ENCODE measurements at places on chromosomes 1 and 21.

GRCh38 chr1:177209357-177209756 lies 38.6 kb downstream of the BRINP2 start:
- DNase-seq = no peak

- DNase-seq = no peak
Measured at GRCh38 chr1:168324745-168325425, 44.2 kb downstream of the TBX19 start.

DNA sequence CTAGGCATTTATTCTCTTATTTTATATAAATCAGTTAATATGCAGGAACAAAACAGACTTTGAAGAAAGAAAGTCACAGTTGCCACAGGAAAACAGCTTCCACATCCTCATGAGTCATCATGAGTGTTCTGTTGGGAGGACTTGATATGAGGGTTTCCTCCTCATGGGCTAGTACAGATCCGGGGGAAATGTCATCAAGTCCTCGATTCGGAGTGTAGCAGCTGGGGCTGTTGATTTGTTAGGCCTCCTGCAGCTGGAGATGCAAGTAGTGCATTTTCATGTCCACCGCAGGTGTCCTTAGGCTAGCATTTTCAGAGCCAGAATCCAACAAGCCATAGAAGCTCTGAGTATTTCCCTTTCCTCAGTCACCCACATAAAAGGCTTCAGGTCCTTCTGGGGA lies 36.7 kb downstream of the ADAM30 start:
- DNase-seq = no peak

DNA sequence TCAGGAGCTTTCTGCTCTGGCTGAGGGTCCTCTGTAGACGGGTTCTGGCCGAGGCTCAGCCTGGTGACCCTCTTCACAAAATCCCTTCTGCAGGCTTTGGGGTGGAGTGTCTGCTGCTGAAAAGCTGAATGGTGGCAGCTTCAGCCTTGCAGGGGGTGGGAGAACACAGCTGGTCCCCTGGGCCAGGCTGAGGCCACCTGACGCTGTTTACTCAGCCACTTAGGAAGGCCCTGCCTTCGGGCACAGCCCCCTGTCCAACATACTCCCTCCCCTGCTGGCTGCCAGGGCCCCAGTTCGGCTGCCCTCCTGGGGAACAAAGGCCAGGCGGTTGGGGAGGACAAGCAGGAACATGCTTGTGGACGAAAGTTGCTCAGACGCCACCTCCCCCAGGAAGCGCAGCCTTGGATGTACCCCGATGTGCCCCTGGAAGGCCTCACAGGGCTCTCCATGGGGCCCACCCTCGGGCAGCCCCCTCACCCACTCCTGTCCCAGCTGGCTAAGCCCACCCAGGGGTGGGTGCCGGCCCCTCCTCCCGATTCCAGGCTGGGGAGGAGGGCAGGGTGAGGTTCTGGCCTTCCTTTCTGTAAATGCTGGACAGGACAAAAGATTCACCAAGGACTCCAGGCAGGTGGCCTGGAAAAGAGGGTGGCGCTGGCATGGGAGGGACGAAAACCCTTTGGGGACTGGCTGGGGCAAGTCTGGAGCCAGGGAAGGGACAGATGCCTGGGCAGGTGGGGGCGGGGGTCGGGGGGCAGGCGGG lies at the start of gene ANKRD65:
TSS of gene ANKRD65 (minus strand) at position 130 of the 760 bp plus-strand sequence. CDS start 271 bp downstream, outside the sequence.
- no peak for DNase-seq

GRCh38 chr1:37998913-37999429 lies 6.3 kb downstream of the FHL3 start:
- DNase-seq = no peak

- DNase-seq = no peak
Measured at GRCh38 chr21:35359076-35359475, 310.0 kb upstream of the RUNX1 start.

- DNase-seq = no peak
Measured at GRCh38 chr1:74005533-74005932, 192.4 kb downstream of the LRRIQ3 start.

- no peak for DNase-seq
Measured at GRCh38 chr1:197666769-197667285, 108.5 kb downstream of the DENND1B start.

DNA sequence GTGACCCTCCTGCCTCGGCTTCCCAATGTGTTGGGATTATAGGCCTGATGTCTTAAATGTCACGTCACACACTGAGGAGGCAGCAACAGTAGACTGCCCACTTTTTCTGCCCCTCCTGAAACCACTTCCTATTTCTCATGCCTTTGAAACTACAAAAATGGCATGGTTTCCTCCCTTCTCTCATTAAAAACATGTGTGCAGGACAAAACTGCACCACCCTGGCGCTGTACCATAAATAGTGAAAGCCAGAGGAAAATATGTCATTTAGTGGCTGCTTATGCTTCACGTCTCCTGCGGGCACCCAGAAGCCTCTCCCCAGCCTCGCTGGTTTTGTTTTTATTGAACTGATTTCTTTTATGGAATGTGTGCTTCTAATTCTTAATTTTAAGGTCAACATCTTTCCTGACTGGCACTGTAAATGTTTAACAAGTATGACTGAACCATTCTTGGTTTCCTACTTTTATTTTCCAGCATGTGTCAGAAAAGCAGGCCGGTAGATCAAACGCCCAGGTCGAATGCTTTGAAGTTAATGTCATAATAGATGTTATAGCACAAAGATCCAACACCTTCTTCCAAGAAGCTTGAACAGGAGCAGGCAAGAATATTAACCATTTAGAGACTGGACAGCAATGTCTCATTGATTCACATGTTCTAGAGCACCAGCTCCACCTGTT lies 59.6 kb upstream of the C1orf87 start:
- no peak for DNase-seq

DNA sequence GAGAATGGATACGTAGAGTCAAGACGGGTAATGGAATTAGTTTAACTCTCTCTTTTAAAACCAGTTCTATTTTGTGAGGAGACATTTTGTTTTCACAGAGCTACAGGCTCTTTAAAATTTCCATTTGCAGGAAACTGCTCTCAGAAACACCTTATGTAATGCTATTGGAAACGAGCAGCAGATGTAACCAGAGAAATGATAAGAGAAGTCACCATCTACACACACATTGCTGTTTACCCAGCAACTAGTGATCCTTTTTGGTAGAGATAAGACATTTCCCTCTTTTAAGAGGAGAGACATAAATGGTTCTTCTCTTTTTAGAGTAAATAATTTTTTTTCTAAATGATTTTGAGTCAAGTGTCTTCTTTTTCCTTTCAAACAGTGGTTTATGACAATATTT lies 80.6 kb downstream of the KCTD3 start:
- no peak for DNase-seq

- DNase-seq = no peak
Measured at GRCh38 chr1:34532113-34532512, 222.7 kb upstream of the GJB5 start.

DNA sequence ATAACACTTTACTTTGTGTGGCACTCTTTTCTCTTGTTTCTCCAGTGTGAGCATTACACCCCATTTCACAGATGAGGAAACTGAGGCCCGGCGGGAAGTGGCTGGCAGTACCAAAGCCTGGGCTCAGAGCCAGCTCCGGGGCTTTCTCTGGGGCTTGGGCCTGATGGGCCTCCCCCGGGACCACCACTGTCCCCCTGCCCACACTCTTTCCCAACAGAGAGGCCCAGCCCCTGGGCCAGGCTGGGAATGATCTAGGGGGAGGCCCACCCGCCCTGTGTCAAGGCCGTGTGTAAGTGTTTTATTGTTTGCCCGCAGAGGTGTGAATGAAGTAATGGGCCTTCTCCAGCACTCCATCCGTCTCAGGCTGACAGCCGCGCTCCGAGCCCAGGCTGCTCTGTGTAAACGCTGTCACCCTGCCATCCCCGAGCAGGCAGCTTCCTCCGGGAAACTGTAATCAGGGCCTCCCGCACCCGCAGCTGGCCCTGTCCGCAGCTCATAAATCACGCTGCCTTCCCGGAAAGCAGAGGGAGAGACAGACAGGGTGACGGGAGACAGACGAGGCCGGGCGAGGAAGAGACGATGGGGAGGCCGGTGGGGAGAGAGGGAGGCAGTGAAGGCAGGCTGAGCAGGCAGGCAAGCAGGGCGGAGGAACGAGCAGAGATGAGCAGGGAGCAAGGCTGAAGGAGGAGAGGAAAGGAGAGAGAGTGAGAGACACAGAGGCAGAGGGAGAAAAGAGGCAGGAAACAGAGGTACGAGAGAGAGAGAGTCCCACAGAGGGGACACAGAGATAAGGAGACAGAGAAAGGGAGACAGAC lies 109.7 kb upstream of the ZBTB40 start:
- DNase-seq = no peak

DNA sequence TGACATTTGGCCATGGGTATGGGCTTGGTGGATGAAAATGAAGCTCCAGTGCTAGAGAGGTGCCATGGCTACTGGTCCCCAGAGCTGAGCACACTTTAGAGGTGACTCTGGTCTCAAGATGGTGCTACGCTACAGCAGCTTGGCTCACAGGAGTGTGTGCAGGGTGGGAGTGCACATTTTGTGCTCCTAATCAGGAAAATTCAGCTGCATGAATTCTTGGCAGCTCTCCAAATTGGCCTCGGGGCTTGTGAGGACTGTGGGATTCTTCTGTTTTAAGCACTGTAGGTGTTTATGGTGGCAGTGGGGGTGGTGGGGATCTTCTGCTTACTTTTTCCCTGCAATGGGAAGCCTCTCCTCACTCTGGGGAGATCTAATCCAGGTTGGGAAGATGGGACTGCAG lies 17.3 kb upstream of the TIPRL start:
- no peak for DNase-seq

DNA sequence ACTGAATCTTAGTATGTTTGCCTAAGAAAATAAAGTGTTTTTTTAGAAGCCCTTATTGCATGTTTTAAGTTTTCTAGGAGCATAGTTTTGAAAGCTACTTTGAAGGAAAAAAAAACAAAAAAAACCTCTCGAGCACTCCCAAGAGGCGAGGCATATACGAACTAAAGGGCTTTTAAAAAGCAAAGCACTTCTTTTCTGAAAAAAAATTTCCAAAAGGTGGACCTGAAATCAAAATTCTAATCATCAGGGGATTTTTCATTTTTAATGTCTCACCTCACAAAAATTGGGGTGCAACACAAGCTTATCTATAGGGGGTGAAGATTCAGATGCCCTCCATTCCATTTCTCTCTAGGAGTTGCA lies 594 bp downstream of the GLMN start:
- no peak for DNase-seq

- no peak for DNase-seq
Measured at GRCh38 chr1:201409440-201409839, 10.3 kb upstream of the LAD1 start.

- DNase-seq = no peak
Measured at GRCh38 chr21:45913886-45914285, 67.7 kb upstream of the COL6A1 start.

DNA sequence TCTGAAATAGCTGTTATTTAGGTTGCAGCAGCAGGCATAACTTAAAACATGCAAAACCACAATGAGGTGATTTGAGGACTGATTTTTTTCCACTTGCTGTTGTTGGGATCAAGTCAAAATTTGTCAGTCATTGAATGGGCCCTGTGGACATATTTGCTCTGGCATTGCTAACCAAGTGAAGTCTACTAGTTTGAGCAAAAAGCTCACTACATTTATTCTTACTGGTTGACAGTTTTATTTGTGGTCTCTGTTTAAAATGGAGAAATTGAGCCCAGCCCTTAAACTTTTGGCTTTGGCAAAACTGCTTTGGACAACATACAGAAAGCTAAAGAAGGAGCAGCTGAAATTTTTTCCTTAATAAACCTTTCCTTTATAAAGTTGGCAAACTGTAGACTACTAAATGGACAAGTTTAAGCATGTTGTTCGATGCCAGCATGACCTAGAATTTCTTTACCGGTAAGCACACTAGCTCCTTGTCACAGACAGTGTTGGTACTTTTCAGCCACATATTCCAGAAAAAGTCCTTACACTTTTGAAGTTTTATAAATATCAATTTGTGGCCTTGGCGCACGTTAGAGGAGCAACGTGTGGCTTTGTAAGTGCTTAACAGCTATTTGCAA lies 234.6 kb downstream of the USP25 start:
- no peak for DNase-seq

DNA sequence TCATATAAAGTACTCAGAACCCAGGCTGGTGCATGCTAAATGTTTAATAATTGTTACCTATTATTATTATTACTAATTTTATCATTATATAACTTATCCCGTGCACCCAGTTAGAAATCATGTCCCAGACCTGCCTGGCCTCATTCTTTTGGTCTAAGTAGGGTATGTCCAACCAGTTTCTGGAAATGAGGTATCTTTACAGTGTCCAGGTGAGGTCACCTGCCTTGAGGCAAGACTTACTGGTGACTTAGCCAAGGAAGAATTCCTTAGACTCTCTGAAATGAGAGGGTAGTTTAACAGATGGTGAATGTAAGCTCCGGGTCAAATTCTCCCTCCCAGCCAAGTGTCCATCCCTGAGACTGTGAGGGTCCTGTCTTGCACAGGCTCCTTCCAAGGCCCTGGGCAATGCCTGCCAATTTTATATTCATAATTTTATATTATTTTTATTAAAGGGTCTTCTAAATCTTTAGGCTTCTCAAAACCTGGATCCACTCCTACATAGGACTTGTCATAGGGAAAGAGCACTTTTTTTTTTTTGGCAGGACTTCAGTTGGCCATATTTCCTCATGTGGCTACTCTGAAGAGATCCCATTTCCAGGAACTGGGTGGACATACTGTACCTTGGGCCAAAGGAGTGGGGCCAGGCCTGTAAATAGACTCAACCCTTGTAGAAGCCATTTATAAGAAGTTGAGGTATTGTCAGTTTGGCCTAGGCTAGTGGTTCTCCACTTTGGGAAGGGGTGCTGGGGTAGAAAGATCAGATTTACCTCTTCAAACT lies 96.7 kb upstream of the KCNA3 start:
- no peak for DNase-seq

- no peak for DNase-seq
Measured at GRCh38 chr1:246609632-246610031, 43.4 kb downstream of the CNST start.

- no peak for DNase-seq
Measured at GRCh38 chr21:37531431-37531932, 164.9 kb downstream of the DYRK1A start.

DNA sequence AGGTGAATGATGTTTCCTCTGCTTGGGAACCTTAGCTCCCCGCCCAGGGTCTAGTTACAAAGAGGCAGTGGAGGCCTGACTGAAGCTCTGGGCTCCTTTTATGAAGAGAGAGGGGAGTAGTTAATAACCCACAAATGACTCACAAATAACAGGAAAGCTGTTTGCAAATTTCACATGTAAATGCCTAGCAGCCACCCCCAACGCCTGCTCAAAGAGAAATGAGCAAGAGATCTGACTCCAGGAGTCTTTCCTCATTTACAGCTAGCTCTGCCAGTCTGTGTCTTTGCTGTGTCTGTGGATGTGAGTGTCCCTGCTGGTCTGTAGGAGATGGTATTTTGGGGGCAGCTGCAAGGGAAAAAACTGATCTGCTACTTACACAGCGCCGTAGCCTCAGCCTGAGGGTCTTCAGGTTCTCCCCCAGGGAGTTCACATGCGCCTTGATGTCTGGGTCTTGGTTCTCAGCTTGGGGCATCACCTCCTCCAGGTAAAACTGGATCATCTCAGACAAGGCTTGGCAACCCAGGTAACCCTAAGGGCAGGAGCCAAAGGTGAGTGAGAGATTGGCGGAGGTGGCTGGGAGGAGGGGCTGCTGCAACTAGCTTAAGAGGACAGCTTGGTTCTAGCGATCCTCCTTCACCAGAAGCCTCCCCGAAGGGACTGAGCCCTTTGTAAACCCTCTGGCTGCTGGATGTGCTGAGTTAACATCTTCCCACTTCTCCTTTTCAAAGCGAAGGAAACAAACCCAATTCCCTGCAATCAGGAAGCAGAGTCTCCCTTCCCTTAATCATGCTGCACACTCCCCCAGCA lies at the start of gene IL19:
TSS of gene IL19 (plus strand) at position 243 of the 807 bp plus-strand sequence. CDS start 65,890 bp downstream, outside the sequence.
- no peak for DNase-seq

All from stimulated activated CD4-positive, alpha-beta T cell treated with anti-CD3 and anti-CD28 coated beads, Interleukin-4, amount 100 ng/mL, for 4 hours (primary cell).